ENCODE measurements at places on chromosomes 5 and 9.

GRCh38 chr5:152135827-152136226 lies 211.2 kb upstream of the GLRA1 start:
- no peak for DNase-seq

GRCh38 chr5:169577951-169578350 lies 5.6 kb upstream of the SPDL1 start:
- no peak for DNase-seq

DNA sequence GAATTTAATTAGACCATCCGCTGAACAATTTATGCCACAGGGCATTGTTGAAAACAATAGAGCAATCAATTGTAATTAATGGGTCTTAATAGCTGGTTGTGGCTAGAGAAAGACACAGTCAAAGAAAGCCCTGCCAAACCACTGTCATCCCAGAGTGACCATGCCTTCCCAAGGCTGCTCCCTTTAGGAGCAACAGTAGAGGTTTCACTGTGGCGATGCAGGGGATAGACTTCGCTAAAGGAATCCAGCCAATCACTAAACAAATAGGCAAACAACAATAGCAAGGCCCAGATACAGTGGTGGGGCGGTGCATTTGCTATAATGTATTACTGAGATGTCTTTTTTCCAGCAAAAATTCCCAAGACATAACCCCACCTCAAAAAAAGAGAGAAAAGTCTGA lies 87.8 kb upstream of the SLC27A6 start:
- DNase-seq = no peak

GRCh38 chr5:83925321-83925954 lies 204.8 kb upstream of the HAPLN1 start:
- no peak for DNase-seq

- DNase-seq = no peak
Observed at GRCh38 chr9:5579881-5580280, 49.0 kb upstream of the RIC1 start.

- no peak for DNase-seq
Observed at GRCh38 chr5:169706071-169706470, 69.0 kb downstream of the DOCK2 start.

- DNase-seq = no peak
Observed at GRCh38 chr5:35470866-35471265, 146.8 kb upstream of the SPEF2 start.

DNA sequence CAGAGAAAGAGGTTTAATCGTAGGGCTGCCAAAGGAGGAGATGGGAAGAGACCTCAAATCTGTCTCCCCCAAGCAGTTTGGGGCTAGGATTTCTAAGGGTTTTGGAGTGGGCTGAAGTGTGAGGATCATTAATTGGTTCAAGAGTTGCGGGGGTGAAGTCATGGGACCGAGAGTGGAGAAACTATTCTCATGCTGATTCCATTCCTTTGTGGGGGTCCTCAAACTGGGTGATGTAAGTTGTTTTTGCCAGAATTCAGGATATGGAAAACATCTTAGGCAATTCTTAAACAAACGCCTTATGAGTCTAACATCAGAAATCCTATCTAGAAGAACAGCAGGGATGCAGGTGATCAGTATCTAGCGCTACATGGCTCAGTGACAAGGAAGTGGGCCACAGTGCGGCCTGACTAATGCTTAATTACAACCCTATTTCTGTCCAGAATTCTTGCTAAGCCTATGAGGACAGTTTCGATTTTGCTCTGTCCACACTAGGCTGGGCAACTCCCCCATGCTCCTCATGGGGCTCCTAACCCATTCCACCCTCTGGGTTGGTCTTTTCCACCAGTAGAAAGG lies 27.7 kb upstream of the TRIO start:
- no peak for DNase-seq

DNA sequence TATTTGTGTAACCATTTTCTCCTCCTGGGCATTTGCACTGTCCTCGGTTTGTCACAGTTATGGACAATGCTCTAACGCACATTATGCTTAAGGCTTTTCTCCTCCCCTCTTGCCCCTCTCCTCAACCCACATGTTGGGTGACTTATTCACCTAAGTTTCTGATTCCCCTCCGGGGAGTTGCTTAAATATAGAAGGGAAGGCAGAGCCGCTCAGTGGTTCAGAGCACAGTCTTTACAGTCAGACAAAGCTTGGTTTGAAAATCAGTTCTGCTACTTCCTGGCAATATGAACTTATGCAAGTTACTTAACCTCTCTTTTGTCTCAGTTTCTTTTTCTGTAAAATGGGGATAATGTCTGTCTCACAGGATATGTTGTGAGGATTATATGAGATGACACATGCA lies 41.2 kb upstream of the SPRY4 start:
- DNase-seq = no peak

DNA sequence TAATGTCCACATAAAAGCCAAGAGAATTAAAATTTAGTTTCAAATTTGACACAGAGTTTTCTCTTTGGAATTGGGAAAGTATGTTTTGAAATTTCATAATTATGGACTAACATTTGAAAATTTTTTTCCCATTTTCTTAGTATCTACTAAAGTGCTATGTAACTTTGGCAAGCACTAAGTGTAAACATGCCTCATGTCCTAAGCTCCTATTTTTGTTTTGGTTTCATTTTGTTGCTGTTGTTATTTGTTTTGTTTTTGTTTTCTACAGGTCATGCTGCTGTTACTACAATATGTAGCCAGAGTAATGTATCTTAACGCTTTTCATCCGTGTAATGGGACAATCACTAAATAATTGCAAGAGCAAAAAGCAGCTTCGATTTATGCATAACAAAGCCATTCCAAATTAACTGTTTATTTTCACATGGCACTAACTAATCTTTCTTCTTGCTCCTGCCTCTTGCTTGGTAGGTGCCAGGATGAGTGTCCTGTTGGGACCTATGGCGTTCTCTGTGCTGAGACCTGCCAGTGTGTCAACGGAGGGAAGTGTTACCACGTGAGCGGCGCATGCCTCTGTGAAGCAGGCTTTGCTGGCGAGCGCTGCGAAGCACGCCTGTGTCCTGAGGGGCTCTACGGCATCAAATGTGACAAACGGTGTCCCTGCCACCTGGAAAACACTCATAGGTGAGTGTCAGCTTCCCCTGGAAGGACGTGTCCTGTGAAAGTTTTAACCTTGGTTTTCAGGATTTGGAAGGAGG lies 107.3 kb upstream of the PRRC1 start:
- no peak for DNase-seq

DNA sequence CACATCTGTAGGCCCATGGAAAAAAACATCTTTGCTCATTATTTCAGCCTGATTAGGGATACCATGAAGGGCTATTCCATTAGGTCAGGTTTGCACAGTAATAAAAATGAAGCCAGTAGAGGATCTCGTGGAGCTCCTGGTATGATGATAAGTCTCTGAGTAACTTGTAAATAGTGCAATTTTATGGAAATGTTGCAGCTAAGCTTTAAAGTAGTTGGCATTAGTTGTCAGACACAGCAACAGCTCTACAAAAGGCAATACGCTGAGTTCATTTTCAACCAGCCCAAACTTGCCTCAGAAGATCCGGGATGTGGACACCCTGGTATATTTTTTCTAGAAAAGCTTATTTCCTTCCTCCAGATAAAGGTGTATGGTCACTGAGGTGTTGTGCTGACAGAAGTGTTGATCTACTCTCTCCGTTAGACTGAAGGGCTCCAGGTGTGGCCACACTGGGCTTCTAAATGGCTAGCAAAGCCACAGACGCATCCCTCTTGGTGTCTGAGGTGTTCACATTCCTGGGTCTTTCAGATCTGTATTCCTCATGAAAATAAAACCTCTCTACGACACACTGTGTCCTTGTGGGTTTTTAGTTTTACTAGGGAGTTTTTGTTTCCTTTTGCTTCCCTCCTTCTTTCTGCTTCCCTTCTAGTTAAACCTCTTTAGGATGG lies 141.6 kb downstream of the GHR start:
- no peak for DNase-seq

GRCh38 chr9:16246785-16247184 lies 623.7 kb downstream of the BNC2 start:
- DNase-seq = no peak

DNA sequence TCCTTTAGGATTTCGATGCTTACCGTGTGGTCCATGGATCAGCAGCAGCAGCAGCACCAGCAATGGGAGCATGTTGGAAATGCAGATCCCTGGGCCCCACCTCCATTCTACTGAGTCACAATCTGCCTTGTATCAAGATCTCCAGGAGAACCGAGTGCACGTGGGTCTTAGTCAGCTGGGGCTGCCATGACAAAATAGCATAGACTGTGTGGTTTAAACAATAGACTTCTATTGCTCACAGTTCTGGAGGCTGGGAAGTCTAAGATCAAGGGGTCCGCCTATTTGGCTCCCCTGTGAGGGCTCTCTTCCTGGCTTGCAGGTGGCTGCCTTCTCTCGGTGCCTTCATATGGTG lies 1.3 kb upstream of the PROP1 start:
- no peak for DNase-seq

DNA sequence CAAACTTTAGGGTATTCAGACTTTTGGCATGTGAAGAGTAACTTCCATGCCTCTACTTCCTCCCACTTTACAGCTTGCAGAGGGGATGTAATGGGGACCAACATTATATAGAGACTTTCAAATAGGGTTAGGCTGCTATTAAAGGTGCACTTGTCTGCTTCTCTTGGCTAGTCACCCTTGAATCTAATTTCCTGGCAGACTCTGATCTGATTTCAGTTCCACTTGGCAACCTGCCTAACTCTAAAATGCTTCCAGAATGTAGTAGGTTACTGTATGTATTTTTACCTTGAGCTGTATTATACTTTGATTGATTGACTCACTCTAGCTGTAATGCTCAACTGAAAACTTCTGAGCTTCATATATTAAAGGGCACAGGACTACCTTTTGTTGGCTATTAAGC lies 693.4 kb downstream of the KCTD16 start:
- no peak for DNase-seq

- DNase-seq = peak; percentile 38
Observed at GRCh38 chr5:177309351-177310191, 2.1 kb downstream of the MXD3 start.

GRCh38 chr5:129718471-129719090 lies 29.3 kb upstream of the MINAR2 start:
- no peak for DNase-seq

DNA sequence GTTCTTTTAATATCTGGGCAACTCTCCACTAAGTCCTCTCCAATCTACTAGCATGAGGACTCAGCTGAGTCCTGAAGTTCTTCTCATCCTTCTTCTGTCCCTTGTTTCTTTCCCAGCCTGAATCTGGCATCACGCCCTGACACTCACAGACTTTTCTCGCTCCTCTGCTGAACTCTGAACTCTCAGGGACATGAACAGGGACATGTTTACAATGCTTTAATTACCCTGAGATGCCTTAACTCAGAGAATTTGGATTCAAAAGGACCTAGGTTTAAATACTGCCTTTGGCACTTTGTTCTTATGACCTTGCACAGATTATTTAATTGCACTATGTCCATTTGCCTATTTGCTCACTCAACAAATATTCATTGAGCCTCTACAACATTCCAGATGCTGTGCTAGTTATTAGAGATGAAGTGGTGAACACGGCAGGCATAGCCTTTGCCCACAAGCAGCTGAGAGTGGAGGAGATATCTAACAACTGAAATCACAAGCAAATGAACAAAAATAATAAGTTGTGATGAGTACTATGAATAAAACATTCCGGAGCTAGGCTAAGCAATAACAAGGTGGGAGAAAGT lies 106.0 kb downstream of the ADRB2 start:
- no peak for DNase-seq

DNA sequence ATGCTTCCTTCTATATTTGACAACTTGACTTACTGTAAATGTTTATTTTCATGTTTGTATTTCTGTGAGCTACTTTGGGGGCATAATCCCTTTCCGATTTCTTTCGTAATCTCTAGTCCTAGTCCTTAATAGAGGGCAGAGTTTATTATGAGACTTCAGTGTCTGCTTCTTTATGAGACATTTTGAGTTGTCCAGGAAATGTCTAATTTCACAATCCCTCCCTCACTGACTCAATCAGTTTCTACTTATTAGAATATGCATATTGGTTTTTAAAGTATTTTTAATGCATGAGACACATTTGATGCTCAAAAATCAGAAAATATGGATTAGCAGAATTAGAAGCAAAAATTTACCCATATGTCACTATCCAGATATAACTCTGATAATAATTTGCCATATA lies 160.9 kb downstream of the FOCAD start:
- no peak for DNase-seq

DNA sequence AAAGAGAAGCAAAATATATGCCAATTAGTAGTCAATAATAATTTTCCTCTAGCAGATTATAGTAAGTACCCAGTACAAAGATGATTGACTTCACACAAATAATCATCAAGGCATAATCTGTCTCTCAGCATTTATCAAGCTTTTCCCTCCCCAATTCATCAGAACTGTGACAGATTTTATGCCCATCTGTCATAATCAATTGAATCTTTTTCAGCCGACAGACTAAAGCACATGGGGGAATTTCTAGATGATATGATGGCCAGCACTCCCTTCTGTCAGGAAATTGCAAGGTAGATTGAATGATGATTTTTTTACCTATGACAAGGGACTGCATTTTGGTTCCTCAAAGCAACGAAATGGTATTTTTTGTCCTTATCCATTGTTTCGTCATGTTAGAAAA lies 227.1 kb upstream of the CYLC2 start:
- no peak for DNase-seq

- no peak for DNase-seq
Observed at GRCh38 chr5:112532654-112533360, 113.7 kb upstream of the EPB41L4A start.

GRCh38 chr5:135019314-135019713 lies 14.7 kb downstream of the PITX1 start:
- no peak for DNase-seq

GRCh38 chr9:78896479-78896878 lies 599.6 kb downstream of the PSAT1 start:
- no peak for DNase-seq

- DNase-seq = no peak
Observed at GRCh38 chr5:148702019-148702596, 47.8 kb upstream of the HTR4 start.

DNA sequence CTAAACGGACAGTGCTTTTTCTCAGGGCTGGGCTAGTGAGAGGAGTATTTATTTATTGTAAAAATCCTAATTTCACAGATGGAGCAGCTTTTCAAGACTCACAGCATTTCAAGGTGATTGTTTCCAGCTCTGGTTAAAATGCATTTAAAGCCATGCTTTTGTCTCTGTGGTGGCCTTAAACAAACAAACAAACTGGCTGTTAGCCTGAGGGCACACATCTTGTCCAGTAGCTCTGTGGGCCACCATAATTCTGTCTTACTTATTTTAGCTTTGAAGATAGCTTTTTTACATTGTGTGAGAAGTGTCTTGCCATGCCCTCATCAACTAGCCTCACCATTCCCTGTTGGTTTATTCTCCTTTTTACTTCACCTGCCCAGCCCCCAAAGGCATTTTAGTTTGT lies 218.2 kb downstream of the PSAT1 start:
- DNase-seq = no peak

DNA sequence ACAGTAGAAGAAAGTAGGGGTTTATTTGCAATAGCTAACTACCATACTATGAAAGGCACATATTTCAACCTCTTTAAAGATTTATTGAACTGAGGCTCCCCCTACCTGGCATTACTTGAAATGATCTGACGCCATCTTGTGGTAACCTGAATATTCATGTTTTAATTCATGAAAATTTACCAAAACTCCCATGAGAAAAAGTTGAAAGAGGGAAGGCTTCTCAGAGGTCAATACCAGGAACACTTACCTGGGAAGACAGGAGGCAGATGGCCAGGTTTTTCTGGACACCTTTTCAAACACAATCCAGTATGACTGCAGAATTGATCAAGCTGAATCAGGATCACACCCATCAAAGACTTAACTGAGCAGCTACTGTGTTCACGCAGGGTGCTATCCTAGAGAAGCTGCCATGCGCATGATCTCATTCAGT lies 9.4 kb downstream of the PRELID2 start:
- peak; percentile 37 for DNase-seq

- no peak for DNase-seq
Observed at GRCh38 chr9:127030814-127031740, 91.4 kb downstream of the ANGPTL2 start.

- no peak for DNase-seq
Observed at GRCh38 chr9:316382-316965, 101.8 kb downstream of the DOCK8 start.

Measured in NCI-H526 treated with DMSO at 0.1 percent for 48 hours (cell line).